T-helper 1 cell (primary cell): ENCODE measurements at places on chromosomes 2 and 18.
A peak's percentile ranks its signal among the peaks of the same experiment; 100 is the strongest.

- DNase-seq: peak; percentile 44
Measured at GRCh38 chr2:127859712-127860085, 1.7 kb upstream of the POLR2D start.

- no peak for DNase-seq
Measured at GRCh38 chr2:42567806-42568400, 529 bp upstream of the MTA3 start.

DNA sequence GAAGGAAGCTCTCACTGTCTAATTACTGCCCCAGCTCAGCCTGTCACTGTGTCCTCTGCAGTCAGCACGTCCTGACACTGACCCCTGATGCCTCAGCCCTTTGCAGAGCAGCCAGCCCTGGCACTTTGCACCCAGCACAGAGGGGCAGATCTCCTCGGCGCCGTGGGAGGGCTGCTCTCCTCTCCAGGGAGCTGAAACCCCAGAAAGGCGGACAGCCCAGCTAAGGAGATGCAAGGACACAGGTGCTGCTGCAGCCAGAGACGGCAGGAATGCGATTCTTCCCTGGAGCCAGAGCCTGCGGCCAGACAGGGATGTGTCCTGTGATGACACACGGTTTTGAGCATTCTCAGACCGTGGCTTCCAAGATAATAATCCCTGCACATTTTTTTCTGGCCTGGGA is 34.5 kb upstream of the SIX3 start:
- no peak for DNase-seq

- no peak for DNase-seq
Measured at GRCh38 chr18:65608471-65608870, 142.3 kb upstream of the CDH7 start.

DNA sequence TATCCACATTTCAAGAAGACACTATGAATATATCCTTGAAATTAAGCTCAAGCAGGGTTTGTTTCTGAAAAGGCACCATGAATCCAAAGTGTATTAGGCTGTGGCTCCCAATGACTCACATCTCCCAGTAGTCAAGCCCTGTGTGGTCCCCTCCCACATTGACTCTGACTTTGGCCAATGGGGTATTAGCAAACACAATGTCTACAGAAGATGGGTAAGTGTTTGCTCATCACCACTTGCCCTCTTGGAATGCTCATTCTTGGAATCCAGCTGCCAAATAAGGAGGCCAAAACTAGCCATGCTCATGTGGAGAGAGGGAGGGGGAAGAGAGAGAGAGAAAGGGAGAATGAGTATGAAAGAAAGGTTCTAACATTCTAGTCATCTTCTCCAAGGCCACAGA is 490.0 kb downstream of the TXNL1 start:
- DNase-seq: no peak

- DNase-seq: no peak
Measured at GRCh38 chr2:171056307-171056706, 104.4 kb downstream of the TLK1 start.

DNA sequence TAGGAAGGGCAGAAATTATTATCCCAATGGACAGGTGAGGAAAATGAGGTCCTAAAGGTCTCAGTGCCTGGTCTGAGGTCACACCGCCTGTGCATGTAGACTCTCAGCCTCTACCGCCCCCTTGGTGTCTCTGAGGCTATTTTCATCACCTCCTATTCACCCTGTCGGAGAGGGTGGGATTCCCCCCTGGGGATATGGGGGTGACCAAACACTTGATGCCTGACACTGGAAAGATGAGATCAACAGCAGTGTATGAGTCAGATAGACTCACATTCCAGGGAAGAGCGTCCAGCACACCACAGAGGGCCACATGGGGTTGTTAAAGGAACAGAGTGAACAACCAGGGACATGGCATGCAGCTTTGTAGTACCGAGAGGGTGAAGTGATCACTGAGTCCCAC is 199.7 kb downstream of the SMAD2 start:
- DNase-seq: no peak

DNA sequence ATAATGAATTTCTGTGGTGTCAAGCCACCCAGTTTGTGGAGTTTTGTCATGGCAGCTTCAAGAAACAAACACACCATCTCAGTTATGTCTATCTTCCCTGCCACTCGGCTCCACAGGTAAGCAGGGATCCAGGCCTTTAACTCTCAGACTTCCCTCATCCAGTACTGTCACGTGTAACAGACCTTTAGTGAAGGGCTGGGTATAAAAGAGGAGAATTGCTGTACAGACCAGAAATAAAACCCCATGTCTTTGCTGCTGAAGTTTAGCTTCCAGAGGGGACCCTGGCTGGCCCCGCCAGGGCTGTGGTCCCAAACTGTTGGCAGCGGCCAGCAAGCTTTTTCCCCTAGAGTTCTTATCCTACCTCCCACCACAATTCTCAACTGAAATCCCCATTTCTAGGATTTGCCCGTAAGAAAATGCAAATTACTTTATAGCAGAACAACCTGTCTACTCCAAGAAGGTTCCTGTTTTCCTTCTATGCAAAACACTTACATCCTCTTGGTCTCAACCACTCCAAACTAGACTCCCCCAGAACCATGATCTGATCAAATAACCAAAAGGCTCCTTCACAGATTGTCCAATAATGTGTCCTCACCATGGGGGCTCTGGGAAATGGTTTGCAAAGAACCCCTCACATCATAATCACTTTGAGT is 438.0 kb upstream of the ID2 start:
- DNase-seq: no peak

DNA sequence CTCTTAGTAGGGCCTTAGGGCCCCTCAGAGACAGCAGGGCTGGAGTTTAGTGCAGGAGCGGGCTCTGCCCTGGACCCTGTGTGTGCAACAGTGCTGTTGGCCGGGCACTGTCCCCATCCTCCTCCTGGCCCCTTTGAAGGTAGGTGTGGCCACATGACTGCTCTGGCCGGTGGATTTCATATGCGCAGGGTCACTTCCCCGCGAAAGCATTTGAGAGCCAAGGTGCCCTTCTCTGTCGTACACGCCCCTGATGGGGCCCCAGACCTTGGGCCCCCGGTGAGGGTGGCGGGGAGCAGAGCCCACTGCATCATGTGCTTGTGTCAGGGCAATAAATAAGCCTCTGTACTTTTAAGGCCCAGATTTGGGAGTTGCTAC is 15.5 kb downstream of the TMEM177 start:
- no peak for DNase-seq

GRCh38 chr2:86241611-86242010 is 42.4 kb downstream of the MRPL35 start:
- no peak for DNase-seq

DNA sequence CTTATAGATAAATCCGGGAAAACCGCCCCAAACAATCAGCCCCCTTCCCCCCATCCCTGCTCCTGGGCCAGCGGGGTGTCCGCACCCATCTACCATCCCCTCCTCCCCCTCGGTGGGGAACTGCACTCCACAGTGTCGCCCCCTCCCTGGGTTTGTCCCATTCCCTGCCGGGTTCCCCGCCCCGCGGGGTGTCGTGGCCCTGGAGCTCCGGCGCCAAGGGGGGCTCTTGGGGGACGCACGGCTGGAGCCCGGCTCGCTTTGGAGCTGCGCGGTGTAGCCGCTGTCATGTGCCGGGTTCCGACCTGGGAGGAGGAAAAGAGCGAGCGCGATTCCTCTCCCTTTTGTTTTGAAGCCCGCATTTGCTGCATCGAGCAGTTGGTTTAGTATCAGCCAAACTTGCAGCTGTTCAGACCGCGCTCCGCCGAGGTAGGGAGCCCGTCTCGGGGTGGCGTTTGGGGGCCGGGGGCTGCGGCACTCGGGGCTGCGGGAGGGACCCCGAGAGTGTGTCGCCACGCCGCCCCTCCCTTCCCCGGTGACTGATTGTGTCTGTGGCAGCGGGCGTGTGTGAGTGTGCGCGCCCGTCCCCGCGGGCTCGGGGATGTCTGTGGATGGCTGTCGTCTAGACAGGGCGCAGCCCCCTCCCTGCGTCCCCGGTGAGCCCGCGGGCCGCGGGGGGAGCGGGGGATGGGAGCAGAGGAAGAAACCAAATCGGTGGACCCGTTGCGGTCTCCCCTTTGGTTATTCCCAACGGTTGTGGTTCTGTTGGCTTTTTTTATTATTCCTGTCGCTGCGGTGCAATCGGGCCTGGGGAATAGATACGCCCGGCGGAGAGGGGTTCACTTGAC is 797 bp downstream of the CTIF start:
- DNase-seq: peak; percentile 26

GRCh38 chr2:22347306-22347705 is 1037.7 kb upstream of the KLHL29 start:
- no peak for DNase-seq

DNA sequence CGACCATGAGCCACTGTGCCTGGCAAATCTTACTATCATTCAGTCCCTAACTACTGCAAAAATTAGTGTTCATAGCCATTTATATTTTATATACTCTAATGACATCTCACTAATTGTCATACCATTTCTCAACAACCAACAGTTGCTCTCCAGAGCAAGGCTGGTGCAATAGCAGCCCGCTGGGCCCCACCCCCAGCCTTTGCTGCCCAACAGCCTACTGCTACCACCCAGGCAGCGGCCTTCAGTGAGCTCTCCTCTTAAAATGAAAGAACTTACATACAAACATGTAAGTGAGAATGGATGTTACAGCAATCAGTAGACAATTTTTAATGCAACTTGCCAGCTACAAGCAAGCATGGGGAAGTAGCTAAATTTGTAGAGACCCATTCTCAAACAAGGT is 90.5 kb downstream of the HNRNPLL start:
- no peak for DNase-seq

DNA sequence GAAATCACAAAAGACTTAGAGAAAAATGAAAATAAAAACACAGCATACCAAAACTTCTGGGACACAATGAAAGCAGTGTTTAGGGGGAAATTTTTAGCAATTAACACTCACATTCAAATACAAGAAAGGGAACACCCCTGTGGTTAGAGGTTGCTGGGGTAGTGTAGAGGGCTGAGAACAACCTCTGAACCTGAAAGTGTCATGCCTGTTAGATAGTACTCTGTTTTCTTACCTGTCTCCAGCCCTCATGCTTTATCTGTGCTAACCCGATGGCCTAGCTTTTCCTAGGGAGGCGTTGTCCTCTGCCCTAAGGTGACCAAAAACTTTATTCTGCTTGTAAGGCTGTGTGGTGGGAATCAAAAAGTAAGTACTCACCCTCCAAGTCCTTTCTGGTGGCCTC is 122.6 kb upstream of the OTX1 start:
- DNase-seq: no peak

DNA sequence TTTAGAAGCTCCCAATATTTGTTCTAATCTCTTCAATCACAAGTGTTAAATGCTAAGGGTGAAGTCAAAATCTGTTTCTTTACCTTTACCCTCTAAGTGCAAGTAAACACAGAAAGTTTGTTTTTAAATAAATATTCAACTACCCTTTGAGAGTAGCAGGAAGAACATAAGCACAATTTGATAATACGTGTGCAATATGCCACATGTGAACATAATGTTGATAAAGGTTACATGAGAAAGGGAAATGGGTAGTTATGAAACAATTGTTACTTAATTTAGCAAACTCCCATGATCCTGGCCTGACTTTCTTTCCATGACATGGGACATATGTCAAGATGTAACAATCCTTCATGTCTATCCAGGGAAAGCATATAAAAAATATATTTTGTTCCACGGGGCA is 7.1 kb downstream of the SPRED2 start:
- DNase-seq: no peak
